ENCODE measurements at places on chromosomes 3 and 15. TPM values are rescaled to one million over a fixed set of nuclear protein-coding genes. Genes with fewer than 3 reads are reported as not detected.

PATL2 gene
- 36.3 TPM for total RNA-seq

CD80 gene
- total RNA-seq, result 27.1 TPM

GABRB3 gene
- not detected for total RNA-seq

DNA sequence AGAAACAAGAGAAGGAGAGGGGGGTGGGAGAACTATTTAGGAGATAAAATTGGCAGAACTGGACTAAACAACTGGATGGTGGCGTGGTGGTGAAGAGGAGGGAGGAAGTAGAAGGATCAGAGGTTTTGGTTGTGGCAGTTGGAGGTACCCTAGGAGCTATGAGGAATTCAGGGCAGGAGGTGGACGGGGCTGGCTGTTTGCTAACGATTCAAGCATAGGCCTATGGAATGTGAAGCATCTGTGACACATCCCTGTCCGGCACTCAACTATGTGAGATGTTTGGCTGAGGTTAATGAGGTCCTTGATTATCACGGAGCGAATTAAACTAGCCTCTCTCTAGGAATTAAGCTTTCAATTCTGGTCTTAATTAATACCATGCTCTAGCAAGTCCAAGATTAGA is 13.5 kb downstream of the TARS3 start:
- H3K27me3 ChIP-seq, result no peaks in the 10 kb centered on the region
- H3K36me3 ChIP-seq, result peaks cover 49% of the 10 kb centered on the region
- DNase-seq, result no peak

DNA sequence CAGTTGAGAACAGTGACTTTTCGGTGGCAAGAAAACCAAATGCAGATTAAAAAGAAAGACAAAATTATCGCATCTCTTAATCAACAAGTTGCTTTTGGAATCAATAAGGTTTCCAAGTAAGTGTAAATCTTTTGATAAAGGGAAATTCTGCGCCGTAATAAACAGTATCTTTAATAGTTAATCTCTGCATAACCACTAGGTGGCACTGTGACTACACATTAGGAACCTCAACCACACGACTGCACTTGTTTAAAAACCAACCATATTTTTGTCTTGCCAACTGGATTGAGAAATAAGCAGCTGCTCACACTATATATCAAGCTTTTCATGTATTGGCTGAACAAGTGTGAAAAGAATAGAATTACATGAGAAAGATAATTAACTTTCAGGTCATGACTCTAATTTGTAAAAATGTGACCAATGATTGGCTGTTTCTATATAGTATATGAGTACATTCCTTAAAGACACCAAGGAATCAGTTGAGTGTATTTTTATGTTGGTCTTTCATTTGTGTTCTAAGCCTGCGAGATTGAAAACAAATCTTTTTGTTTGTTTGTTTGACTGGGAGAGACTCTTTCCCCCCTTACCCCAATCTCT is 72.7 kb downstream of the DZIP3 start:
- no peak overlapping the region for H3K4me3 ChIP-seq
- H3K36me3 ChIP-seq, result peaks cover 8% of the 10 kb centered on the region
- peak; percentile 52 for DNase-seq
- H3K4me1 ChIP-seq, result peaks cover 16% of the 10 kb centered on the region

DNA sequence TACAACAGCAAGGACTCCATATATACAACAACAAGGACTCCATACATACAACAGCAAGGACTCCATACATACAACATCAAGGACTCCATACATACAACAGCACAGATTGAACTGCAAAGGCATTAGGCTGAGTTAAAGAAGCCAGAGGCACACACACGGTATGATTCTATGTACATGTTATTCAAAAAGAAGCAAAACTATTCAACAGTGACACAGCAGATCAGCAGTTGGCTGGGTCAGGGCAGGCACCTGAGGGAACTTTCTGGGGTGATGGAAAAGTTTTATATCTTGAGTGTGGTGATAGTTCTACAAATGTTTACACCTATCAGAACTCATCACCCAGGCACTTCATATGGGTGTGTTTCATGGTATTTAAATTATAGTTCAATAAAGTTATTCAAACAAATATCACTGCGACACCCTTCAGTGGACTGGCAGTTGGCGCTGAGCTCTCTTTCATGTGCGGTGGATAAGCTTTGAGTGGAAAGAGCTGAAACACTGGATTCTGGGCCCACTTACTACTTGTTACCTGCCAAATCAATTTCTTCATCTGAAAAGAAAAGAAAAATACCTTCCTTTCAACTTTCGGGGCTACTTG is 28.0 kb downstream of the RFTN1 start:
- H3K27me3 ChIP-seq, result no peaks in the 10 kb centered on the region
- H3K4me3 ChIP-seq, result no peak overlapping the region
- no peak for DNase-seq
- peaks cover 54% of the 10 kb centered on the region for H3K4me1 ChIP-seq

NTRK3 gene
- not detected for total RNA-seq

DNA sequence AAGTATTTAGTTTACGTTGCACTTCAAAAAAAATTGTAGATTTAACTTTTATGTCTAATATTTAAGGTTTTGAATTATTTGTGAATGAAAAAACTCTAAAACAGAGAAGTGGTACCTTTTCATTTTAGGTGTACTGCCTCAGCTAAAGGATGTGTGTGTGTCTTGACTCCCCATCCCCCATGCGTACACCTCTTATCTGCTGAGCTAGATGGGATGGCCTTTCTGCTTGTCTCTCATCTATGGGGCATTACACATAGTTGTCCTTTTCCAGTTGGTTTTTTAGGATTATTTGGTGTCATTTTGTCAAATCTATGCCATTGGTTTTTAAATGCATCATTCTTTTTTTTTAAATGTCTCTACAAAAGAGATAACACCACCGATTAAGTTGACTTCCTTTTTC is 110.9 kb downstream of the FNDC3B start:
- H3K36me3 ChIP-seq, result no peaks in the 10 kb centered on the region
- no peaks in the 10 kb centered on the region for H3K27me3 ChIP-seq
- peaks cover 45% of the 10 kb centered on the region for H3K4me1 ChIP-seq
- H3K4me3 ChIP-seq, result no peak overlapping the region

DNA sequence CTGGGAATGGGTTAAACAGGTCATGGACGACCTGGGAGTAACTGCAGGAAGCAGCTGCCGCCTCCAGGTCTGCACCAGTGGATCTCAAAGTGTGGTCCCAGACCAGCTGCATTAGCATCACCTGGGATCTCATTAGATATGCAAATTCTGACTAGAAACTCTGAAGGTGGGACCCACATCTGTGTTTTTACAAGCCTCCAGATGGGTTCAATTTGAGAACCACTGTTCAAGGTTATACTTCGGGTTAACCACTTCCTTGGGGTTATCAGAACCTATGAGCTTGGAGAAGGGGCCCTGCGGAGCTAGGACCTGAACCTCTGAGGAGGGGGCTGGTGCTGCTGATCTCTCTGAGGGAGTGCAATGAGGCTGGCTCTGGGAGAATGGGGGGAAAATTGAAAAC is 324.8 kb upstream of the CTDSPL start:
- H3K36me3 ChIP-seq, result no peaks in the 10 kb centered on the region
- H3K27ac ChIP-seq, result no peak overlapping the region
- no peak overlapping the region for H3K4me3 ChIP-seq
- peaks cover 9% of the 10 kb centered on the region for H3K27me3 ChIP-seq

DNA sequence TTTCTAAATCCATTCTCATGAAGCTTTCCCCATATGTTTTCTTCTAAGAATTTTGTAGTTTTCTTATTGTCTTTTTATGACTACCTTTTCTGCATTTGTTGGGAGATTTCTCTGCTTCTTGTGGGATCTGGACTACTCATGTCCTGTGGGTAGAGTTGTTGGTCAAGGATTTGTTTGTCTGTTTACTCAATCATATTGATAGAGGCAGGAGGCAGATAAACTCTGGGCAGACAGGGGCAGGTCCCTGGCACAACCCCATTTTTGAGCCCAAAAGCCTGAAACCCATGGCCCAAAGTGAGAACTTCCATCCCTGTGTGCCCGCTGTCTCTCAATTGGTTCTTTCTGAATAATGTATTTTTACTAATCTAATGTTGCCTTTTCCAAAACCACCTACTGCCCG is 12.3 kb downstream of the PGBD4 start:
- H3K27ac ChIP-seq, result no peak overlapping the region
- no peak overlapping the region for H3K4me3 ChIP-seq
- no peaks in the 10 kb centered on the region for H3K27me3 ChIP-seq
- peaks cover 4% of the 10 kb centered on the region for H3K4me1 ChIP-seq

- no peak overlapping the region for H3K27ac ChIP-seq
- no peak for DNase-seq
- H3K4me1 ChIP-seq, result no peaks in the 10 kb centered on the region
- H3K36me3 ChIP-seq, result no peaks in the 10 kb centered on the region
- H3K4me3 ChIP-seq, result no peak overlapping the region
- peaks cover 6% of the 10 kb centered on the region for H3K27me3 ChIP-seq
Observed at GRCh38 chr15:82894971-82895520, 57.5 kb downstream of the HOMER2 start.

DNA sequence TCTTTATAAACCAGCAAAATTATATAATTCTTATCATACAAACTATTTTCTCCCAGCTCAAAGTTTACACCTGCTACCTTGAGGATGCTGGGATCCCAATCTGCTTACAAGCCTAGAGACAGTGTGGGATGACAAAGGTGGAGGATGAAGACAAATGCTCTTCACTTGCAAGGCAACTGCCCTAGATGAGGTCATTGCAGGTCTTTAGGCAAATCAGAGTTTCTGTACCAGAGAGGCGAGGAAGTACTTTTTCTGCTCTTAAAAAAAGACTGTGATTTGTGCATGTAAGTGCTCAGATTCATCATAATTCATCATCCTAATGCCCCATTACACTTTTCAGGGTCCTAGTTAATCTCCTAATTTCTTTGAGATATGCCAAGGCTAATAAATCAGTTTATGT is 376.1 kb downstream of the ZPLD1 start:
- no peak overlapping the region for H3K4me3 ChIP-seq
- no peaks in the 10 kb centered on the region for H3K36me3 ChIP-seq
- H3K27ac ChIP-seq, result no peak overlapping the region
- DNase-seq, result no peak
- H3K27me3 ChIP-seq, result no peaks in the 10 kb centered on the region

DNA sequence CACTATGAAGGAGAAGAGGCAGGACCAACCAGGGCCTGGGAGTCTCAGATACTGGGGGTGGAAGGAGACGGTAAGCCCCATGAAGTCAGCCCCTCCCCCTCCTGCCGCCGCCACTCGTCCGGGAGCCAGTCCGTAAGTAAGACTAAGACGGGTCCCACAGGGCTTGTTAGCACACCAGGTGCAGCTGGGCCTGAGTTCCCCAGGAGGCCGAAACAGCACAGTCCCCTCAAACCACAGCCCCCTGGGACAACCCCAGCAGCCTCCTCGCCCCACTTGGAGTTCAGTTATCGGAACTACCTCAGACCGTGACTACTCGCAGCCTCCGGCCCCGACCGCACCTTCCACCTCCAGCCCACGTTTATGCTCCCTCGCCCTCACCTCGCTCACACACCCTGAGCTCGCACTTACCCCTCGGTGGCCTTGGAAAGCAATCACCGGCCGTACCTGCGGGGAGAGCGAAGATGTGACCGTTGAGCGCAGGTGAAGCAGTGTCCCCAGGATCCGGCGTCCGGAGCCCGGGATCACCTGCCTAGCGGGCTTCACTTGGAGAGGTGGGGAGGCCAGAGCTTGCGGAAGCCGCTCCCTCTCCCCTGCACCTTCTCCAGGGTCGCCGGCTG is 557 bp downstream of the ELL3 start:
- H3K36me3 ChIP-seq, result peaks cover 24% of the 10 kb centered on the region
- peaks cover 20% of the 10 kb centered on the region for H3K27me3 ChIP-seq
- no peak overlapping the region for H3K27ac ChIP-seq
- no peak for DNase-seq
- peak overlapping the region; percentile 81 for H3K4me3 ChIP-seq
- peaks cover 18% of the 10 kb centered on the region for H3K4me1 ChIP-seq

All from activated CD4-positive, alpha-beta memory T cell treated with anti-CD3 and anti-CD28 coated beads, Interleukin-2, amount 10 ng/mL, durations not matched to agents 7 days and 5 days (primary cell).